ENCODE measurements at places on chromosomes 13 and 19. TPM values are rescaled to one million over a fixed set of nuclear protein-coding genes. Genes with fewer than 3 reads are reported as not detected.

Gene CGB3
- not detected for total RNA-seq

Gene PIK3R2
- total RNA-seq, result 57.4 TPM

Gene ARRDC5
- total RNA-seq, result 0.85 TPM

Gene LRRC8E
- not detected for total RNA-seq

Gene EFNB2
- 35.5 TPM for total RNA-seq

All from dorsolateral prefrontal cortex (tissue), 122 donors.